Forelimb muscle (tissue), 1 donor: ENCODE measurements at places on chromosomes 12 and 14. TPM values are rescaled to one million over a fixed set of nuclear protein-coding genes. Genes with fewer than 3 reads are reported as not detected.
A peak's percentile ranks its signal among the peaks of the same experiment; 100 is the strongest.

Gene PROX2
- 0.85 TPM for polyA plus RNA-seq

Gene IL26
- polyA plus RNA-seq, result not detected

Gene SERPINA12
- not detected for polyA plus RNA-seq

Gene NR4A1
- 50.4 TPM for polyA plus RNA-seq

Gene C3AR1
- polyA plus RNA-seq, result 3.3 TPM

Gene LRFN5
- 7.0 TPM for polyA plus RNA-seq

Gene SLCO1A2
- polyA plus RNA-seq, result not detected

Gene MMP19
- polyA plus RNA-seq, result 2.7 TPM

Gene AKAP5
- 0.44 TPM for polyA plus RNA-seq

Gene ZNF385A
- polyA plus RNA-seq, result 22.1 TPM

Gene GAPDH
- polyA plus RNA-seq, result 5,430 TPM

Gene FAM222A
- 9.8 TPM for polyA plus RNA-seq

Gene DPPA3
- not detected for polyA plus RNA-seq

Gene ANO2
- 4.0 TPM for polyA plus RNA-seq

DNA sequence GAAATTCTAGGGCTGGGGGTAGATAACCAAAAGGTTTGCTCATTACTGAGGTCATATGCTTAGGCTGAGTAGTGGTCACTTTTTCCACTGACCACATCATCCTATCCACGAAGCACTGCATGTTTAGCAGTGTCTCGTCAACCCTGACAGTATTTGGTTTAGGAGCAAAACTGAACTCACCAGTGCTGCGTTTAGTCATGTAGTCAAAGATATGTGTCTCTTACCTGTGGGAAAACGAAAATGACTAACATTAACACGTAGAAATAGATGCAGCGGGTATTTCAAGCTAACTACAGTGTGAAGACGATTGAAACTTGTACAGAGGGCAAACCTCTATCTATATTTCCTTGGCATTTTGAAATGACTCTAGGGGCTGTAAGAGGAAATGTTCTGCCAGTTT, 34.6 kb downstream of the MTHFD1 start:
- no peak for DNase-seq

- DNase-seq, result no peak
Observed at GRCh38 chr12:1011091-1011490, 20.1 kb downstream of the ERC1 start.

DNA sequence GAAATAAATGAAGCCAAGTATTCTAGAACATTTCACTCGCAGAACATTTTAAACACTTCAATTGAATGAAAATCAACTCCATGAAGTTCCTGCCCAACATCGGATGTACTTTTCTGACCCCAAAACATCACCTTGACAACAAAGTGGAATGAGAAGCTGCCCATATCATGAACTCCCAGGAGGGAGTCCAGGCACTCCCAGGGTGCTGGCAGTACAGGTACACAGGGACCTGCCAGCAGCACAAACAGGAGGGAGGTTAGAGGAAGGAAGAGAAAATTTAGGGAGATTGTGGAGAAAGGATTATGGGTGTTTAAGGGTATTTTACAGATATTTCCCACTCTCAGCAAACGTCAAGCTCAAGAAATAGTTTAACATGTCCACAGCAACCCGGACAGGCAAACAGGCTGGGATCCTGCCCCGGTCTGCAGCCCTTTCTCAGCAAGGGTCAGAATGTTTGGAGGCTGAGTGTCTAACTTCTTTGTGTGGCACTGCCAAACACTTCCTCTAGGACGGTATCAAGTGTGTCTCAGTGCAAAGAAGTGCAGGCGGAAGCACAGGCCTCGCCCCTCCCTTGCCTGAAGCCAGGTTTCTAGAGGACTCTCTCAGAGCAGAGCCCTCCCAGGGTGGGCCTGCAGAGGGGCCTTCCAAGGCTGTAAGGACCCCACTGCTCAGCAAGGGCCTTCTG, 72.2 kb downstream of the SETD3 start:
- DNase-seq, result no peak

DNA sequence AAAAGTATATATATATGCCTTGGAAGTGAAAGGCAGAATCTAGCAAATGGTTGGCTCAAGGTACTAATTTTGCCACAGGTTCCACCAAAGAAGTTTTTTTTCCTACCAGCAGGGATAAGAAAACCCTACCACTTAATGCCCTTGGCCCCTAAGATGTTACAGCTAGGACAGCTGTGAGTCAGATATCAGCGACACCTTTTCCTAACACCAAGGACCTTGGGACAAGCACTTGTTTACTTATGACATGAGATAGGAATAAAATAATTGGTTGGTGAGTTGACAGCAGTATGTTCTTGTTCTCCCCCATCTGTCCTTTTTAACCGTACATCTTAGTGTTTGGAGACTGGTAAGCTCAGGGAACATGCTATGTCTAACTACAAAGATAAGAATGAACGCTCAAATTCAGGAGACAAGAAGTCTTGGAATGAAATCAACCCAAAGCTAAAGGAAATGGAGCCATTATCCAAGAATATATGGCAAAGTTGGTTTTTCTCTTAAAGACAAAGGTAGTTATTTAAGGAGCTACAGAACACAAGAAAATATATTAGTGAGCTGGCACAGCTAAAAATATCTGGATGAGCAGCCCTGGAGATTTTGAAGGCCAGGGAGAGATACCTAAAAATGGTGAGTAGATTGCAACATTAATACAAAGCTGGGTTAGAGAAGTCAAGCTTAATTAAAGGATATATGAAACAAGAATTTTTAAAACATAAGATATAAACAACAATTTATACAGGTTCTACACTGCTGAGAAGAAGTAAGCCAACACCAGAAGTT, 126.8 kb downstream of the TMTC1 start:
- DNase-seq, result no peak

DNA sequence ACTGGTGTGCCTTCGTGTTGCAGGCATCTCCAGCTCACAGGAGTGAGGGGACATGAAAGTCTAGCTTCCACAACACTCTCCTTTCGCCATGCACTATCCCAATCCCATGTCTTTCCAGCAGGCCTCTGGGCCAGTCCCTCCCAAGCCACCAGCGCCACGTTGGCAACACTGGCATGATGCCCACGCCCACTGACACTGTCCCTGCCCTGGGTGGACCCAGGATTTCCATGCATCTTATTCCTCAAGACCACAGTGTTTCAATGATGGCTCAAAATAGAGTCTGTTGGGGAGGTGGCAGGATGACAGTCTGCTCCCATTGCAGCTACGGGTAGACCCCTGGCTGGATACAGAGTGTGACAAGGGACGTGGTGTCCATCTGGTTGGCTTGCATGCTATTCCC, 2.3 kb downstream of the SP7 start:
- DNase-seq, result no peak

GRCh38 chr14:91501951-91502930, 7.9 kb downstream of the PPP4R3A start:
- DNase-seq, result no peak

DNA sequence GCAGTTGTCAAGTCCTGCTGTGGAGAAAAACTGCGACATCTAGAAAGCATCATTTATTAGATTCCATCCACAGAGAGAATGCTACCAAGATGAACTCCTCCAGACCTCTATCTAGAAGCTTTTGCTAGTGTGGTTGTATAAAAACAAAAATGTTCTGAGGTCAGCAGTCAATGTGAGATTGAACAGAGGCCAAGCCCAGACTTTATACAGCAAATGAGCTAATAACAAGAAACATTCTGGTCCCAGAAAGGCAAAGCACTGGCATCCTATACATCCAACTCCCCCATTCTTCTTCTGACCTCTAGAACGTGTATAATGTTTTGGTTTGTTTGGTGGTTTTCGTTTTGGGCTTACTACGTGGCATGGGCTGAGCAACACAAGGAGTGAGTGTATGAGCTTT, 26.7 kb upstream of the RIN3 start:
- DNase-seq, result no peak

GRCh38 chr14:22980672-22981089, 1.7 kb downstream of the AJUBA start:
- no peak for DNase-seq

GRCh38 chr12:12943586-12944260, 8.2 kb downstream of the GPRC5D start:
- DNase-seq, result peak; percentile 77

GRCh38 chr12:94078138-94078723, 70.1 kb upstream of the PLXNC1 start:
- no peak for DNase-seq

DNA sequence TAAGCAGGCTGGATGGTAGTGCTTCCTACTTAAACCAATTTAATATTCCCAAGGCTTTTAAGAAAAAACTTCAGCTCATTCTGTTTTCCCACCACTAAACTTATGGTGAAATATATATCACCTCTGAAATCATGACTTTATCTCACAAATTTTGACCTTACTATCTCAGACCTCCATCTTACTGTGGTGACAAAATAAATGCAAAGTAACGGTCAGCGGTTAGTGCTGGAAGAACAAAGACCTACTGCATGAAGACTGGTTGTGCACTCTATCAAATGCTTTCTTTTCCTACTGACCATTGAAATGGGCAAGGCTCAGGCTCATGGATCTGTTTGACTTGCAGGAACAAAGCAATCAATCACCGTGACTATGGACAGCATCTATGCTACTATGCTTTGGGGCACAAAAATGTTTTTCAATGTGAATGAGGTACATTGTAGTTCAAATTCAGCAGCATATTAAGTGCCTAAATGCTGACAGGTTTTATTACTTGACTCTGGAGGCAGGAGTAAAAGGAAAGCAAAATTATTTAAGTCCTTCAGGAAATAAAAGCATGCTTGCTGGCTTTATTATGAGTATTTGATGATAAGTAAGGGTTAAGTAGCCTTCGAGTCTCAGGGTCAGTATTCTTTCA, 43.1 kb upstream of the GTF2A1 start:
- DNase-seq, result no peak
